ENCODE measurements at places on chromosomes 12 and 14.

- DNase-seq, result no peak
- H3K27ac ChIP-seq, result peak overlapping the region; percentile 69
- peak overlapping the region; percentile 92 for H3K4me3 ChIP-seq
Observed at GRCh38 chr12:107759410-107759809, 1.5 kb downstream of the PRDM4 start.

DNA sequence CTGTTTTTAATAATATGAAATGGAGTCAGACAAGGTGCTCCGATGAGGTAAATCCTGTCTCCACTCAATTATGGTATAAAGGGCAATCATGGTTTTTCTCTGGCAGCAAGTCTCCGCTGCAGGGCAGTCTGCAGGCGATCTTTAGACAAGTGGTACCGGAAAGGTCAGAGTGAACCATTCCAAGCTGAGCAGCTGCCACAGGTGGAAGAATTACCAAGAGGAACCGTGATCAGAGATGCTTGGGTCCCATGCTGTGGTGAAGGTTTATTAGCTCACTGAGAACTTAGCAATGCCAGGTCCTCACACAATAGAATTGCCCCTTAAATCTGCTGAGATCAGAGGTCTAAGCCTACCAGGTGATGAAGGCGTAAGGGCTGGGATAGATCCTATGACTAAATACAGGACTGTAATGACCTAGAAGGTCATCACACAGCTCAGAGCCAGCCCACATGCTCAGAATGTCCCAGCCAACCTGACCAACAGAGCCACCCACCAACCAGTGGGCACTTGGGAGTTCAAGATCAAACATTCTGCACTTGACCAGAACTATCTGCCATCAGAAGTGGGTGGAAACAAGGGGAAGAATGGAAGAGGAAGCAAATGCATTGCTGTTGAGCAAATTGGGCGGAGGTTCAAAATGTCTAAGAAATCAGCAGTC is 175.2 kb upstream of the BCL2L14 start:
- H3K27me3 ChIP-seq, result no peaks in the 10 kb centered on the region
- no peaks in the 10 kb centered on the region for H3K36me3 ChIP-seq
- no peak overlapping the region for H3K27ac ChIP-seq
- no peak for DNase-seq

DNA sequence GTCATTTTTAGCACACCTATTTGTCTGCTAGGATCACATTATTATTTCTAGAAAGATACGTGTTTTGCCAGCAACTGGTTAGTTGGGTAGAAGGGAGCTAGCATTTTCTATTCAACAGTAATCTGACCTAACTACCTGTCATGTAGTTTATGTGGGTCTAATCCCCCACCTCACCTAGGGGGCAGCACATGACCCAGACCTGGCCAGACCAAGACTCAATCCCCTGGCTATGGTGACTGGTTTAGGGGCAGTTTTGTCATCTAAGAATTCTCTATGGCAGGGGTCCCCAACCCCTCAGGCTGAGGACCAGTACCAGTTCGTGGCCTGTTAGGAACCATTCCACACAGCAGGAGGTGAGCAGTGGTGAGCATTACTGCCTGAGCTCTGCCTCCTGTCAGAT is 29.5 kb upstream of the EVL start:
- no peaks in the 10 kb centered on the region for H3K27me3 ChIP-seq
- H3K36me3 ChIP-seq, result no peaks in the 10 kb centered on the region
- no peak for DNase-seq
- H3K4me3 ChIP-seq, result no peak overlapping the region
- no peak overlapping the region for H3K27ac ChIP-seq

GRCh38 chr12:125225641-125226040 is 160.4 kb downstream of the AACS start:
- no peaks in the 10 kb centered on the region for H3K4me1 ChIP-seq
- no peaks in the 10 kb centered on the region for H3K27me3 ChIP-seq
- no peak overlapping the region for H3K4me3 ChIP-seq
- H3K36me3 ChIP-seq, result no peaks in the 10 kb centered on the region
- no peak for DNase-seq
- H3K27ac ChIP-seq, result no peak overlapping the region
